ENCODE measurements at places on chromosomes 1 and 21.

- no peak for DNase-seq
These were observed 17.5 kb downstream of the LRRC71 start for GRCh38 chr1:156937883-156938282.

- no peak for DNase-seq
These were observed 34.8 kb upstream of the IKBKE start for GRCh38 chr1:206435445-206435844.

DNA sequence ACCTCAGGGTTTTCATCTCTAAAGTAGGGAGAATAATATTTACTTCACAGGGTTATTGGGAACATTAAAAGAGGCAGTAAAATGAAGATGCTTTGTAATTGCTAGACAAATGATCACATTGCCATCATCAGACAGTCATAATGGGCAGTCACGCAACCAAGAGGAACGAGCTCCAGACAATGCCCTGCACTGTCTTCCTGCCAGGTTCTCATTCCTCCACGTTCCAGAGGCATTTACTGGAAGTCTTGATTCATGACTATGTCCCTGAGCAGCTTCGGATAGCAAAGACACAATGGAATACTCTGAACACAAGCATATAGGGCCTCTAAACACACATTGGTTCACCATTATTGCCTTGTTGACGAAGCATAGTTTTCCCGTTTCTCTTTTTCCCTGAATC is 389.7 kb downstream of the NTNG1 start:
- DNase-seq = no peak

GRCh38 chr1:216691710-216692109 is 31.5 kb downstream of the ESRRG start:
- no peak for DNase-seq

- DNase-seq = no peak
These were observed 466.2 kb upstream of the PBX1 start for GRCh38 chr1:164092603-164093353.

GRCh38 chr1:4961935-4962645 is 307.7 kb downstream of the AJAP1 start:
- no peak for DNase-seq

DNA sequence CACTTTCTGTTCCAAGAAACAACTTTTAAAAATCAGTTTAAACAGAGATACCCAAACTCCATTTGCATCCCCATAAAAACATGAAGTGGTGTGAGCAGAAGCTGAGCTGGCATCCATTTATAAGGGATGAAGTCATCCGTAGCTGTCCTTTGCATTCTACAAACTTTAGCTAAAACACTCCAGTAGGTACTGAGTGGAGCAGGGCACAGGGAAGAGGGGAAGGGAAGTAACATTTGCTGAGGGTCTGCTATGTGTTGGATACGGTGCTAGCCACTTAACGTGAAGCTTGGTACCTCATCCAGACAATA is 32.9 kb downstream of the VWA5B1 start:
- no peak for DNase-seq

DNA sequence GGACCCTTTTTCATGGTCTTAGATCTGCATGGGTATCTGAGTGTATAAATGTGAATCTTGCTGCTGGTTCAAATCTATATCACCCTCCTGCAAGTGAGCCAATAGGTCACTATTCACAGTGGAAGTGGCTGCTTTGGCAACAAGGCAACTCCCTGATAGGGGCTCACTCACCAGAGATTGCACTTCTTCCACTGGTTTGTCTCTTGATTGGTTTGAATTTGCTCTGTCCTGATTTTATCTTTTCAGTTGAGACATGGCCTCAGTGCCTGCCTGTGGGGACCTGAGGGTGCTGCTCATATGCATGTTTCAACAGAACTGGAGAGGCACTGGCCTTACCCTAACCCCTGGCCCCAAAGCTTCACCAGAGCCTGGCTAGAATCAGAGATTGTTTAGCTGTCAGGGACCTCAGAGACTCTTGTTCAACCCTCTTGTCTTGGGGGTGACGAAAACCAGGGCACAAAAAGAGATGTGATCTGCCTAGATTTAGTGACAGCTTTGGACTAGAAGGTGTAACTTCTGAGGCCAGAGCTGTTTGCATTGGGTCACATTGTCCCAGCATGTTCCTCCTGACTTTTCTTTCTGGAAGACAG is 16.9 kb downstream of the AVPR1B start:
- no peak for DNase-seq

- DNase-seq = no peak
These were observed 2.0 kb upstream of the TTC24 start for GRCh38 chr1:156577550-156577949.

DNA sequence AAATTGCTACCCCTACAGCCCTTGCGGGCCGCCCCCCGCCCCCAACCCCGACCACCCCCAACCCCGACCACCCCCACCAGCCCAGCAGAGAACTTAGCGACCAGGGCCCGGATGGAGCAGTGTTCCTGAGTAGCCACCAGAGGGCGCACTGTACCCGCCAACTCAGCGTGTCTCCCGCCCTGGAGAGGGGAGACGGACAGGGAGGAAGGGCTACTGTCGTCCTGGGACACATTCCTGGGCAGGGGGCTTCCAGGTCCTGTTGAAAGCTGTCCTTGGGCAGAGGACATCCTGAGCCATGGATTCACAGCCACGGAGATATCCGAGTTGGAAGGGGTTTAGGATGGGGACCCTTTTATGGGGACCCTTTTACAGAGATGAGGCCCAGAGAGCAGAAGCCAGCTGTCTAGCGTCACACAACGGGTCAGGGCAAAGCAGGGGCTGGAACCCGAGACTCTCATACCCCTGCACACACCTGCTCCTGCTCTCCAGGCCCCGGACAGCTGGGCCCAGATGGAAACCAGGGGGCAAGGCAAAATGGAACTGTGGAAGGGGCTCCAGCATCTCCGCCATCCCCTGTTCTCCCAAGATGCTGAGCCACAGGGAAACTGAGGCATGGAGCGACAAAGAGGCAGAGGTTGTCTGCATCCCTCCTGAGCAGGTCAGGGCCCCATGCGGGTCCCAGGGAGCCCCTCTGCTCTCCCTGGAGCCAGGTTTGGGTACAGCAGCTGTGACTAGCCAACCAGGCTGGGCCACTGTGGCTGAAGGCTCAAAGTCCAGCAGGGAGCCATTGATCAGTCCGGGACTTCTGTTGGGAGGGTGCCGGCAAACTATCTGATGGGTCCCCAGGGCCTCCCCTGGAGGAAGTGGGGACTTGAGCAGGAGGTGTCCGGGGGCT is 25.0 kb upstream of the LAPTM5 start:
- peak; percentile 65 for DNase-seq

DNA sequence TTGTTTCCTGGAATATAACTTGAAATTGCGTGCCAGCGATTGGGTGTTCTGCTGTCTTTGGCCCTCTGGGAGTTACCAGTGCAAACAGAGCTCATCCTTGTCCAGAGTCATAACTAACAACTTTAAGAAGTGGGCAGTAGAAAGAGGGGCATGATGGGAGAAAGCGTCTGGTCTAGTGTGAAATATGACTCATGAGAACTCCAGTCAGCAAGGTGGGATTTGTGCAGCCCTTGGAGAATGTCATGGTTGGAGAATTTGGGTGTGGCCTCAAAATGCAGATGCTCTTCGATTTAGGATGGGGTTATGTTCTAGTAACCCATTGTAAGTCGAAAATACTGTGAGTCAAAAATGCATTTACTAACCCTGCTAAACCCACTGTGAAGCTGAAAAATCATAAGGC is 12.9 kb downstream of the ATP1B1 start:
- DNase-seq = peak; percentile 57

- no peak for DNase-seq
These were observed 13.9 kb downstream of the ERRFI1 start for GRCh38 chr1:8011923-8012858.

- DNase-seq = no peak
These were observed 19.4 kb upstream of the SLAMF9 start for GRCh38 chr1:159973350-159973940.

DNA sequence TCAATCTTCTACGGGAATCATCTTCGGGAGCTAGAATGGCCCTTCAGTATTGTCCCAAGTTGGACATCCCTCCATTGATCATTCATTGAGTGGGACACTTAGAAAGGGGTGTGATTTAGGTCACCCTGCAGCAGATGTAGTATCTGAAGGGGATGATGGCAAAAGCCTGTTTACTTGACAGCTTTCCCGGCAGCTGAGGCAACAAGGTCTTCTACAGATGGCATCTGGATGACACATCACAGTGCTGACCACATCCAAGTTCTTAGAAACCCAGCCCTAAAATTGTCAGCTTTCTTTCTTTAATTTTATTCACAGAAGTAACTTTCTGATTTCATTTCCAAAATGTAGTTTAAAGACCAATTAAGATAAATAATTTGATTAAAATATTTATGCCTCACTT is 150.3 kb downstream of the AMY1C start:
- DNase-seq = no peak

GRCh38 chr1:212973426-212973825 is 23.1 kb downstream of the VASH2 start:
- no peak for DNase-seq

- no peak for DNase-seq
These were observed 67.8 kb downstream of the NID1 start for GRCh38 chr1:235997049-235997448.

GRCh38 chr1:206833106-206833680 is 32.2 kb upstream of the IL20 start:
- no peak for DNase-seq

DNA sequence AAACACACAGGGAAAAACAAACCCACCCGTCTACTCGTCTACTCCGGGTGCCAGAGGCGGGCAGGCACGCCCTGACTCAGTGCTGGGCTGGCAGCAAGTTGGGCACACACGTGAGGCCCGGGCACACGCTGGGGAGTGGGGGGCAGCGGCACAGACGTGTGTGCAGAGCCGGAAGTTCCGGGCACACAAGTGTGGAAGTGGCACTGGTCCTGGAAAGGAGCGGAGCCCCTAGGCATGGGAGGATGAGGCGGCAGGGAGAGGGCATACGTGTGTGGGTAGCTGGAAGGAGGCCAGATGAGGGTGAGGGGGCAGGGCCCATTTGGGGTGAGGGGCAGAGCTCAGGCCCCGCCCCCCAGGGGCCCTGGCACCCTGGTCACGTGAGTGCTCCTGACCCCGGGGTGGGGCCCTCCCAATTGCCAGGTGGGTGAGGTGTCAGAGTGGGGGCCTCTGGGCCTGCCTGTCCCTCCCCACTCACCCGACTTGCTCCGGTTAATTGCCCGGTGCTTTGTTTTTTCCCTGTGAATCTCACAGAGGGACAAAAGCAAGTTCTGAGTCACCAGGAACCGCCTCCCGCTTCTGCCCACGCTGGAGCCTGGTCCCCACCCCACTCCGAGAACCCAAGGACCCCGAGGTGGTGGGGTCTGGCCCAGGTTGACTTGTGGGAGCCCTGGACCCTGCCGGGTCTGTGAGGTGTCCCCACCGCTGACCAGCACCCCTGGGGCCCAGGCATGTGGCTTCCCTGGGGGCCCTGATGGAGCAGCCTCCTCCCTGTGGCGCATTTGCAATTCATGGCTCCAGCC is 104.8 kb upstream of the CASZ1 start:
- no peak for DNase-seq

Measured in fibroblast of skin of scalp (primary cell).